ENCODE measurements at places on chromosomes 12 and 14.

GRCh38 chr14:76699939-76700590 lies 61.2 kb upstream of the VASH1 start:
- no peak for DNase-seq

DNA sequence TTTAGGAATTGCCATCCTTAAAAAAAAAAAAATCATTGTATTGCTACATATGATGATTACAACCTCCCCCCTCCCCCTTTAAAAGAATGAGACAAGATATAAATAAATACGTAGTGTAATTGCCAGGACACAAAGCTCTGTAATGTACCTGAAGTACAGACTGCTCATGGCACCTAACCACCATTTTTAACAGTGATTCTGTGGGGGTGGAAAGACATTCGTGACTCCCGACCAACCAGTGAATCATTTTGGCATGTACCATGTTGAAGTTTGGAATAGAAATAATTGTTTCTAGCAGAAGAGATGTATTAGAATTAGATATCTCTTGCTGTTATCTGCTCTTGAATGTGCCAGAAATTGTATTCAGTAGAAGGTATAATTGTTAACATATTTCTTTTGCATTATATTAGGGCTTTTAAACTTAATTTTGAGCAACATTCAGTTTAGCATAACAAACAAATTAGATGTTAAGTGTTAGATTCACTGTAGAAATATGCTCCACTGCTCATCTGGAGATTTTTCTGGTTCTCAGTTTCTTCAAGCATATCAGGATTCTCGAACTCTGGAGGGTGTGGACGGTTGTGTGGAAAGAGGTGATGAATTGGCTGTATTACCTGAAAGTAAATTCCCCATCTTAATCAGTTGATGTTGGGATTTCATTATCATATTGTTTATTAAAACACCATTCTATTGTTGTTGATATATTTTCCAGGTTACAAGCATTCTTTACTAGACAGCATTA lies 31.1 kb downstream of the FRS2 start:
- DNase-seq = no peak

GRCh38 chr12:81992461-81992860 lies 233.3 kb upstream of the PPFIA2 start:
- peak; percentile 27 for DNase-seq

GRCh38 chr12:12069821-12070548 lies 754 bp upstream of the BCL2L14 start:
- DNase-seq = no peak

DNA sequence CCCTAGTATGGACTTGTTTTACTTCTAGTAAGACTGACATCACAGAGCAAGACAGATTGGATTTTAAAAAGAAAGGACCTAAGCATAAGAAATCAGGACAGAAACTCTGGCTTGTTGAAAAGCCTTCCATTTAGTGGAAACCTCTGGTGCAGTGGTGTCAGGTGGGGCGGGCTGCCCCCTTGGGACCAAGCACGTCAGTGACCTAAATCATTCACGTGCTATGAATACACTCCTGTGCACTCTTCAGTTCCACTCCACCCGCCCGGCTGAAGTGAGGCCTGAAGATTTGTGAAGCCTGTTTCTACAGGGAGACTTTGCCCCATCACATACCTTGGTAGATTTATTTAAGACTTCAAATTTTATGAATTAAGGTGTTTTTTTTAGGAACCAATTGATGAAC lies 58.2 kb upstream of the STRN3 start:
- DNase-seq = peak; percentile 23

DNA sequence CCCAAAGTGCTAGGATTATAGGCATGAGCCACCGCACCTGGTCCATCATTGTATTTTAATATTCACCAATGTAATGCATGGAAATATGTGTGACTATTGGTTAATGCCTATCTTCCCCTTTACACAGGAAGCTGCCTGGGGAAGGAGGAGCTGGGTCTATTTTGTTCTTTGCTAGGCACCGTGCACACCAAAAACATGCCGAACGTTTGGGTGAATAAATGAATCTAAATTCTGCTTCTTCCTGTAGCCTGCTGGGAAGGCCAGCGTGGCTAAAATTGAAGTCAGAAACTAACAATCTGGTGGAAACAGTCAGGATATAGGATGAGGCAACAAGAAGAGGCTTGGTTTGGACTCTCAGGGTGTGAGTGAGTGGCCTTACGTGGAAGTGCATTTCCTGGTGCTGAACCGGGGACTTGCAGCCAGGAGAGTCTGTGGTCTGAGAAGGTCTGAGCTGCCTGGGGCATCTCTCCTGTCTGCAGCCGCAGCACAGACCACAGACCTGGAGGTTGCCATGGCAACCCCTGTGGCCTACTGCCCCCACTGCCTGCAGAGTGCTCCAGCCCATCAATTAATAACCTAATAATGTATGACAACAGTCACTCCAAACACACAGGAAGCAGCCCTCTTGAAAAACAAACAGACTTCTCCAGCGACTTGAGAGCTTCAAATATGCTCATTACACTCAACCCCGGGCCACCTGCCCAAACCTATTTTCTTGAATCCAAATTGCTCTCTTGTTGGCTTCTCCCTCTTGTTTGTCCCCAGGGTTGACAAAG lies 5.5 kb upstream of the GPR68 start:
- DNase-seq = peak; percentile 82

GRCh38 chr12:102167821-102168604 lies 29.6 kb downstream of the PMCH start:
- no peak for DNase-seq

- DNase-seq = no peak
These were observed 363.2 kb upstream of the DDHD1 start for GRCh38 chr14:53516261-53516774.

Data from CD4-positive, alpha-beta T cell treated with Interleukin-15 for 1 hour (primary cell).